Iris pigment epithelial cell (primary cell): ENCODE measurements at places on chromosomes 4 and X.

DNA sequence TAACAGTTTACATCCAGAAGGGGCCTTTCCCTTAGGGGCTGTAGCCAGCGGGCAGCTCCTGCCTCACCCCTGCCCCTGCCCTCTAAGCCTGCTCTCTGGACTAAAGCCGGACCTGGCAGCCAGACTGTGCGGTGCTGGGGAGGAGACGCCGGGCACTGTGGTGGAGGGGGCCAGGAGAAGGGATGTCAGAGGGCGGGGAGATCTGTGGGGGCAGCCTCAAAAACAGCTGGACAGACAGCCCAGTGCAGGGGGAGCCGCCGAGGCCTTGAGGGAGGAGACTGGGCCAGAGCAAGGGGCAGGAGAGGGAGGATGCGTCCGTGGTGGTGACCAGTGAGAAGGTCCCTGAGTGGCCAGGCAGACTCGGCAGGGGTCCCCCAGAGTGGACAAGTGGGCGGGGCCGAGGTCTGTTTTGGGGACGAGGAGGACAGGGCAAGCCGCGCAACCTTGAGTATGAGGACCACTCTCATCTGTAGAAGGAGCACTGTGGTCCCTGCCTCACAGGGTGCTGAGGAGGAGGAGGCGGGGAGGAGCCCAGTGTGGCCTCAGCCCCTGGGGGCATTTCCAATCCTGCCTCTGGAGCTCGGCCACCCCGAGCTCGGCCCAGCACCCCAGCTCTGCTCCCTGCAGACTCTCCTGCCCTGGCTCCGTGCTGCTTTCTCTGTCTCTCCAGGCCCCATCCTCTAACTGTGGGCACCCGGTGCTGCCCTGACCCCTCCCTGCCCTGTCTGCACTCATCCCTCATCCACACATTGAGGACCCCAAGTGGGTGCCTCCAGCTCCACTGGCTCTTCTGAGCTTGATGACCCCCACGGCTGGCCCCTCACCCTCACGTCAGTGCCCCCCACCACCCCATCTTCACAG, 59.2 kb upstream of the NKX1-1 start:
- DNase-seq, result no peak

GRCh38 chr4:102345795-102346100, 466 bp upstream of the SLC39A8 start:
- no peak for DNase-seq

GRCh38 chr4:140059159-140059558, 94.8 kb downstream of the MAML3 start:
- peak; percentile 47 for DNase-seq

DNA sequence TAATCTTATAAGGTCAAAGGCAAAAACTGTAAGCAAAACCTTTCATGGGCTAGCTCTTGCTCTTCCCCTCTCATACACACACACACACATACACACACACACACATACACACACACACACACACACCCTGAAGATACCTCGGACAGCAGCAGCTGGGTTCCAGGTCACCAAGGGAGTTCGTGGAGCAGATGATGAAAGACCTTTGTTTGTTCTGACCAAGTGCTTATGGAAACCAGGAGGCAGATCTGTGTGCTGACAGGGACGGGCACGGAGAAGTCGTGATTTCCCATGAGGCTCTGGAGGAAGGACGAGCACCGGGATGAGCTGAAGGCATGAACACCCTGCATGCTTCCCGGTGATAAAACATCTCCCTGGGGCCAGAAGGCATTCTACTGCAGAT, 35.4 kb upstream of the CRMP1 start:
- DNase-seq, result no peak

GRCh38 chr4:47054130-47054529, 22.8 kb downstream of the GABRB1 start:
- no peak for DNase-seq

DNA sequence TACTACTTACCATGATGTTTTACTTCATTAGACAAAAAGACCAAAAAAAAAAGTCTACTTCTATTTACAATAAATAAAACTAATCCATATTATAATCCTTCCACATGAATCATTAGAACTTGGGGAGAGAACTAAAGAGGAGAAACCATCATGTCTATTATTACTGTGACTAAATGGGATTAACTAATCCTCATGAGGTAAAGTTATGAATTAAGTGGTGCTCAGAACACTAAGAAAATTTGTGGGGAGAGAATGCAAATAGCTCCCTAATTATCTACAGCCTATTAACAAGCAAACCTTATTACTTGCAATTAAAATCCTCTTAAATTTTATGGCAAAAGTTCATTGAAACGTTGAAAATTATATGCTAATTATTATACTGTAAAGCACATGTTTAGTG, 68.8 kb downstream of the MAB21L2 start:
- no peak for DNase-seq

DNA sequence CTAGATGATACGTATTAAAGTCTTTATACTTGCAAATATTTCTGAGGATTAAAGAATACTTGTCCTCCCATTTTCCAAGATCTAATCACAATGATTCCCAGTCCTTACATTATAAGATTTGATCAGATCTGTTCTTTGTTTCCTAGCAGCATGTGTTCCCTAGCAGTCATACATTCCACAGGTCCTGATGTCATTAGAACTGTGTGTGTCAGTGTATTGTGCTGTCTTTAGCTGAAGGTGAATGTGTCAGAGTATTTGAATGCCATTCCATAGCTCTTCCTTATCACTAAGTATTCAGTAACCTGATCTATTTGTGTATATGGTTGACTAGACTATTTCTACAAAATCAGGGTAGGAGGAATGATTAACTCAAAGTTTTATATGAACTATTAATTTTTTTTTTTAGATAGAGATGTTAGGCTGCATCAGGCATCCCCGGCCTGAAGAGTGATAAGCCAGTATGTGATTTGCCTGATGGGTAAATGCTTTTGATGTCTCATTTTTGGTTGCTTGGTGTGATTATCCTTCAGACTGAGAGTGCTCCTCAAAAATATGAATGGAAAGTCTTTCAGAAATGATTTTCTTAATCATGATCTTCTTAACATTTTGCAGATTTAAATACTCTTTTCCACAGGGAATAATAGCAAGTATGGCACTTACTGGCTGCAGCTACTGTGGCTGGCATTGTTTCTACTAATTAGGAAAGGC, 4.4 kb downstream of the ADGRL3 start:
- DNase-seq, result peak; percentile 63

DNA sequence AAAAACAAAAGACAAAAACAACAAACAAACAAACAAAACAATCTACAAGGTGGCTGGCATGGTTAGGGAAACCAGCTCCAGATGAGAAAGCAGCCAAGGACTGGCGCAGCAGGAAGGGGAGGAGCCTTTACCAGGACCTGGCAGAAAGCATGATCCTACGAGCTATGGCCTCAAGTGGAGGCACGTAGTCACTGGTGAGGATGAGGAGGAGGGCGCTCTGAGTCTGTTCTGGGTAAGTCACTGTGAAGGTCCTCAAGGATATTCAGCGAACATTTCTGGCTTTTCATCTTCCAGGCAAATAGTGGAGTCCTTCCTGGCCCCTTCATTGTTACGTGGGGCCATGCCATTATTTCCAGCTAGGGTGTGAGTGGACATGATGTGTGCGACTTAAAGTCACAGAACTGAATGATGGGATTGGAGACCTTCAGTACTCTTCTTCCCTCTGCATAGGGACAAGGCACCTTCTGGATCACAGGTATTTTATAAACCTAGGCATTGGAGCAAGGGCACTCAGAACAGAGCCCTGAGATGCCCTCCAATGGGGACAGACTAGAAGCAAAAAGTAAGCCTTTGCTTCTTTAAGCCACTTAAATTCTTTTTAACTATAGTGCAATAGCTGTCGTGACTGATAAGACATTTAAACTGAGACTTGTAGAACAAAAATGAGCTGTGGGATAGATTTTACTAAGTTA, 771.3 kb downstream of the RAB28 start:
- DNase-seq, result no peak

- peak; percentile 18 for DNase-seq
Observed at GRCh38 chr4:2182994-2183393, 58.9 kb downstream of the HAUS3 start.

DNA sequence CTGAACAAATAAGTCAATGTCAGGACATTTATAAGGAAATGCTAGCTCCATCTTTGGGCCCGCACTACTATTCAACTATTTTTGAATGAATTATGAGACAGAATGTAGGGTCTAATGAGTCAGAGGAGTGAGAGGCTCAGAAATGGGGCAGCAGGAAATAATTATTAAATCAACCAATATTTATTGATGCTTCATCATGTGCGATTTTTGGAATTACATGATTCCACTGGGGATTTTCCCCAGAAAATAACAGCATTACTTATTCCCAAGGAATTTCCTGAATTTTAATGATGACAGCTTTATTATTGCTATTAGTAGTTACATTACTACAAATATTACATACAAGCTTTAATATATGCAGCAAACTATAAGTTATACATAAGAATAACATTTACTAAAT, 49.3 kb upstream of the PHF8 start:
- no peak for DNase-seq

- DNase-seq, result peak; percentile 41
Observed at GRCh38 chr4:112515198-112516065, 548 bp downstream of the NEUROG2 start.

- peak; percentile 11 for DNase-seq
Observed at GRCh38 chrX:64176876-64177275, 28.6 kb downstream of the AMER1 start.

DNA sequence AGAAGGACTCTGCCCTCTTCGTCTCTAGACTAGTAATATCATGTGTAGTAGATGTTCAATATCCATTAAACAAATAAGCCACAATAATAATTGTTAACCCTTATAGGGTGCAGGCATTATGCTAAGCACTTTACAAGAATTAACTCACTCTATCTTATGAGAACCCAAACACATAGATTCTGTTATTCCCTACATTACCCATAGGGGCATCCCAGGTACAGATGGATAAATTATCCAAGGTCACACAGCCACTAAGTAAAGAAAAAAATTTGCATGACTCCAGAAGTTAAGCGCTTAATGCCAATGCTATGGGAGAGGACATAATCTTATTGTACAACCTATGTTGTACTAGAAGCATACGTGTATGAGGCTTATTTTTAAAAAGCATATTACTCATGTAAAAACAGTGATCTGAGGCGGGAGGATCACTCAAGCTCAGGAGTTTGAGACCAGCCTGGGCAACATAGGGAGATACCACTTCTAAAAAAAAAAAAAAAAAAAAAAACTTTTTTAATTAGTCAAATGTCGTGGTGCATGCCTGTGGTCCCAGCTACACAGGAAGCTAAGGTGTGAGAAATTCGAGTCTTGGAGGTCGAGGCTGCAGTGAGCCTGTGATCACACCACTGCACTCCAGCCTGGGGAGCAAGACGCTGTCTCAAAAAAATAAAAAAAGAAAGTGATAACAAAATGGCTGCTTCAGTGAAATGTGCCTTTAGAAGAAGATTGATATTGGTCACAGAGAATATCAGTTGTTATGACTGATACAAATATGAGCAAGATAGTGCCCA, 13.6 kb downstream of the LDB2 start:
- DNase-seq, result no peak

DNA sequence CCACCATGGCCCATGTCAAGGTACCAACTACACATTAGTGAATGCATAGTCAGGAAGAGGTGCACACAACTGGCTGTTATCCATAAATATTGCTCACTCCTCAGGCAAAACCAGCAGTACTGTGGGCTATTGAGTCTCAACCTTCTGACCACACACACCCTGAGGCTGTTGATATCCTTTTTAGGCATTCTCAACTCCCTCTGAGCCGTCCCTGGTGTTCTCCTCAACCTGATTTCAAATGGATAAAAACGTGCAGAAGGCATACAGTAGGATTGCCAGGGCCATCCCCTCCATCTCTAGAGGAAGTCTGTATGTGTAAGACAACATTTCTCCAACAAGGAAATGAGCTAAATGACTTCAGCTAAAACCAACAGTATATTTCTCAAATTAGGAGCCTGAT, 98.7 kb upstream of the KLHL13 start:
- no peak for DNase-seq

DNA sequence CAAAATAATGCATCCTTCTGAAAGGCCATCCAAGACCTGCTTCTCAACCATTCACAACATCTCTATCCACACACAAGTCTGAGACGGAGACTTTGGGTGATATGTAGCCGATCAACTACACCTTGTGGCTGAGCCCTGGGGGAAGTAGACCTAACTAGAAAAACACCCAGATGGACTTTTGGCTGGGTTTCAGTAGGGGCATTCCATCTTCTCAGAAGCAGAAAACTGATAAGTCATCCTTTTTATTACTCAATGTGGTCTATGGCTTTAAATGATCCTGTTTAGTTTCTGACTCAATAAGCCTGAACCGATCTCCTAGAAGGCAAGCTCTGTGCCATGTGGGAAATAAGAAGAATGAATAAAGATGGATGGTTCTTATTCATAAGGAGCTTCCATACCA, 82.5 kb upstream of the AFF2 start:
- DNase-seq, result no peak

DNA sequence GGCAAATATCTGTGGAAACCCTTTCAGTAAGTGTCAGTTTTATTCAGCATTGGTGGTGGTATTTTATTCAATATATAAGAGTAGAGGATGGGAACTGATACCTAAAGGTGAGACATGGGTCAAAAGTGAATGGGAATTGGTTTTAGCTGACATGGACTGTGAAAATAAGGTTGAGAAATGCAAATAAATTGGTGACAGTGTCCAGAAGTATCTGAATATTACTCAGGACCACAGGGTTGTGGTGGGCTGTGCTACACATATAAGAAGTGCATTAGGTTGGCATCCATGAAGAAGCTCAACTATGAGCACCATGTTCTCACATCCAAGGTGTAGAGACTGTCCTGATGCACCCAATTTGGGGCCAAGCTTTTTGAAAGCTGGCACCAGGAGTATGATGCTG, 45.0 kb downstream of the ETDC start:
- no peak for DNase-seq

- no peak for DNase-seq
Observed at GRCh38 chrX:2967584-2967983, 38.4 kb upstream of the ARSD start.

- DNase-seq, result no peak
Observed at GRCh38 chrX:146278381-146278780, 460.8 kb downstream of the SLITRK2 start.

DNA sequence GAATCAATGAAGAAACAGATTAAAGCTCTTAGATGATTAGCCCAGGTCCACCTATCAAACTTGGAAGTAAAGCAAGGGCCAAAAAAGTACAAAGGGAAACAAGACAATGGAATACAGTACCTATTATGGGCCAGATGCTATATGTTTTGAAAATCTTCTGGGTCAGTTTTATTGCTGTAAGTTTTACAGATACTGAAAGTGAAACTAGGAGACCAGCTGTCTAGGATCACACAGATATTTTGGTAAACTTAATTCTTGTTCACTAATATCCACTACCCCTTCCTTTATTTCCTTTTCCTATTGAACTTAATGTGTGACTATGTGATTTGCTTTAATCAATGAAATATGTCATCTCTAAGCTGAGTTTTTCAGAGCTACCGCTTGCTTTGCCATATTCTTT, 505.4 kb upstream of the PITX2 start:
- DNase-seq, result peak; percentile 38

- DNase-seq, result peak; percentile 58
Observed at GRCh38 chr4:8308856-8309771, 39.6 kb downstream of the HTRA3 start.

DNA sequence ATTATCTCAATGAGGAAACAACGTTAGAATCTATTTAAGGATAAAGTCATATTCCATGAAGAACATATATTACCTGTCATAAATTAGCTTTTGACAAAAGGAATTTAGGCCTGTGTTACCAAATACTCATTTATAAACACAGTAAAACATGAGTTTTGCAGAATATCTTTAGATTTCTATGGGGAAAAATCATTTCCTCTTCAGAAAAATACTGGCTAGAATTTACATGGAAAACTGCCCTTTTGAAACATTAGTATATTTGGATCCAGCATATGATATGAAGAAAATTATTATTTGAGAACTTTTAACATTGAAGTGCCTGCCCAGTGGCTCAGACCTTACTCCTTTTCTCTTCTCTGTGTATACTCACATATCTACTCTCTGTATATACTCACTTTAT, 131.4 kb upstream of the NEIL3 start:
- DNase-seq, result no peak
